ENCODE measurements at places on chromosomes 12 and 14. TPM values are rescaled to one million over a fixed set of nuclear protein-coding genes. Genes with fewer than 3 reads are reported as not detected.

DNA sequence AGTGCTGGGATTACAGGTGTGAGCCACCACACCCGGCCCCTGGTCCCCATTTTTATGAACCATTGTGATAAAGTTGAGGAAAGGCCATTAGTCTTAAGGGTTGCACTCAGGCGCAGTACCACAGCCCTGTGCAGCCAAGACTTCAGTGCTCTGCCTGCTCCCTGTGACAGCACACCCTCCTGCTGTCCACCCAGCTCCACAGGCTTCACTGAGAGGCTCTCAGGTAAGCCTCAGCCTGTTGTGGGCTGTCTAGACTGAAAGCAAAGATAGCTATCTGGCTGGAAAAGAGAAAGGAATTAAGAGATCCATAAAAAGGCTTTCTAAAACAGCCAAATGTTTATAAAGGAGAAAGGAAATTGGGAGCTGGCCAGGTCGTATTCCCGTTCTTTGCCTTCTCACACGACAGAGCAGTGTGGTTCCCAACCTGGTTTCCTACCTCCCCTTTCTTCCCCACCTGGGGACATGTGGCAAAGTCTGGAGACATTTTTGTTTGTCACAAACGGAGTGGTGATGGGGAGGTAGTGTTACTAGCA is 19.1 kb upstream of the DNM1L start:
- no peak for DNase-seq

GRCh38 chr12:61311413-61311812 is 948.8 kb upstream of the USP15 start:
- DNase-seq = no peak

- no peak for DNase-seq
These were observed 92.6 kb upstream of the MAP1LC3B2 start for GRCh38 chr12:116466536-116466935.

DNA sequence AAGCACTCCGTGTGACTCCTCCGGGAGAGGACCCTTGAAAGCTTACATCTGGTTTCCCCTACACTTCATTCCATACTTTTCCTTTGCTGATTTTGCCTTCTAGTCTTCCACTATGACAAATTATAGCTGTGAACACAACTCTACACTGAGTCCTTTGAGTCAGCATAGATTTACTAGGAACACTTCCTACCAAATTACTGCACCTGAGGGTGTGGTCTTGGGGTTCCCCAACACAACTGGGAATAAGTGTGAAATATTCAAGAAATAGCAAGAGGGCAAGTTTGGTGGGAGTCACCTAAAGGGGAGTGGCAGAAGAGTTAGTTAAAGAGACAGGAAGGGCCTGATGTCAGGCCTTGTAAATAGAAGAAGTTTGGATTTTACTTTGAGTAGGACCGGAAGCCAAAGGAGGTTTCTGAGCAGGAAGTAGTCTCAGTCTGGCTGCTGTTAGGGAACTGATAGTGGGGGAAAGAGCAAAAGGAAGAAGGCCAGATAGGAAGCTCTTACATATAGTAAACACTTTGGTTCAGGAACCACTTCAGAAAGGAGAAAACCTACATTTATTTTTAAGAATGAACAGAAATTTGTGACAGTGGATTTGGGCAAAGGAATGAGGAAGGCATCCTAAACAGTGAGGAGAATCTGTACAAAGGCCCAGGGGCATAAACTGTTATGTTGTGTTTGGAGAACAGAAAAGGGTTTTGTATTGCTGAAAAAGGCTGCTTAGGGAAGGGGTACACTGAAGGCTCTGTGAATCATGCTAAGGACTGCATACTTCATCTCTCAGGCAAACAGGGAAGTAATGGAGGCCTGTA is 14.2 kb downstream of the SEL1L start:
- DNase-seq = no peak

DNA sequence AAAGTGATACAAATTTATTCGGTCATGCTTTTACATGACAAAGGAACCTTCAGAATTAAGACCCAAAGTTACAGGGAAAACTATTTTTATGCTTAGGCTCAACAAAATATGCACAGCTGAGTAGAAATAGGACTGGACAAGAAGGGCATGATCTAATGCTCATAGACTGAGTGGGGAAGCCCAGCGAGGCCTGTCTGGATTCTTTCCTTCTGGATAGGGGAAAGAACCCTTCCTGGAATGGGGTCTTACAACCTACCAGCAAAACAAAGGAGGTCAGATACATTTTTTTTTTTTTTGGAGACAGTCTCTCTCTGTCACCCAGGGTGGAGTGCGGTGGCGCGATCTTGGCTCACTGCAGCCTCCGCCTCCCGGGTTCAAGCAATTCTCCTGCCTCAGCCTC is 2.2 kb upstream of the DDX55 start:
- no peak for DNase-seq

GRCh38 chr14:91138511-91139359 is 24.9 kb downstream of the DGLUCY start:
- no peak for DNase-seq

- DNase-seq = no peak
These were observed 52.0 kb downstream of the SLC38A6 start for GRCh38 chr14:61033054-61033453.

- DNase-seq = no peak
These were observed 42.1 kb downstream of the SEC23A start for GRCh38 chr14:39060818-39061437.

DNA sequence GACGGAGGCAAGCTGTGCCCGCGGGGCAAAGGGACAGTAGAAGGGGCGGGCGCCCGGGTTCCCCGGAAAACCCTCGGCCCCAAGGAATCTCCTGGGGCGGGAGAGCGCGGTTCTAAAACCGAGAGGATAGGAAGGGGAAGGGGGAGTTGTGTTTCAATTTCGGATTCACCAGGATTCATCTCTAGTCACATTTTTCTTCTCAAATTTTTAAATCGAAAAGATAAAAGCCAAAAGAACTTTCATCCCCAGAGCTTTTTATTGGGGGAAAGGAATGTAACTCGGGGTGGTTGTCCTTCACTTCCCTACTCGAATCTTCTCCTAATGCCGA is 1.4 kb downstream of the BMP4 start:
- DNase-seq = no peak

DNA sequence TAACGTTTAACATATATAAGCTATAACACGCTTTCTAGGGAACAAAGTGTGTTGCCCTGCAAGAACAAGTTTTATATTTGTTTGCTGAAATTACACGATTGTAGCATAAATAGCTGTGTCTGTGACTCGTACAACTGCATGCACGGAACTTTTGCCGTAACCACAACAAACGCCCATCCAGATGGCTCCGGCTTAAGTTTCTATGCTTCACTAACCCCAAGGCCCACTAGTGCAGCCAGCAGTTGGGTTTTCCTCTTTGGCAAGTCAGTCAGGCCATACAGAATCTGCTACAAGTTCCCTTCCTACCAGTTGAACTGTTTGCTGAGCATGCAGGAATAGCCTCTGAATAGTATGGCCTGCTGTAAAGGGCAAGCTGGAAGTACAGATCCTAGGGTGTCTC is 12.1 kb downstream of the CSRP2 start:
- peak; percentile 94 for DNase-seq

DNA sequence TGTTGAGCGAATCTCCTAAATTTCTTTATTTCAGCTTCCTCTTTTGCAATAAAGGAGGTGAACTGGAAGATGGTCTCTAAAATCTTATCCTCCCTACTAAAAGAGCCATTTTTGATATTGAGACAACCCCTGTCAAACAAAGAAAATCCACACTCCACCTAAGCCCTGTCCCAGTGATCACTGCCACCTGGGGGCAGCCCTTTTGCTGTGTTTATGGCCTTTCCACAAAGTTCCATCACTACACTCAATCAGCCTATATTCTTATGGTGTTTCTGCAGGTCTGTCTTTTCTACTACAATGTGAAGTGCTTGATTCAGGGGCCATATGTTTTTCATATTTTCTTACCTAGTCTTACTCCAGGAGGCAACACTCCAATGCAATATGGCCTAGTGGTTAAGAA is 163.7 kb downstream of the BMP4 start:
- DNase-seq = no peak

DNA sequence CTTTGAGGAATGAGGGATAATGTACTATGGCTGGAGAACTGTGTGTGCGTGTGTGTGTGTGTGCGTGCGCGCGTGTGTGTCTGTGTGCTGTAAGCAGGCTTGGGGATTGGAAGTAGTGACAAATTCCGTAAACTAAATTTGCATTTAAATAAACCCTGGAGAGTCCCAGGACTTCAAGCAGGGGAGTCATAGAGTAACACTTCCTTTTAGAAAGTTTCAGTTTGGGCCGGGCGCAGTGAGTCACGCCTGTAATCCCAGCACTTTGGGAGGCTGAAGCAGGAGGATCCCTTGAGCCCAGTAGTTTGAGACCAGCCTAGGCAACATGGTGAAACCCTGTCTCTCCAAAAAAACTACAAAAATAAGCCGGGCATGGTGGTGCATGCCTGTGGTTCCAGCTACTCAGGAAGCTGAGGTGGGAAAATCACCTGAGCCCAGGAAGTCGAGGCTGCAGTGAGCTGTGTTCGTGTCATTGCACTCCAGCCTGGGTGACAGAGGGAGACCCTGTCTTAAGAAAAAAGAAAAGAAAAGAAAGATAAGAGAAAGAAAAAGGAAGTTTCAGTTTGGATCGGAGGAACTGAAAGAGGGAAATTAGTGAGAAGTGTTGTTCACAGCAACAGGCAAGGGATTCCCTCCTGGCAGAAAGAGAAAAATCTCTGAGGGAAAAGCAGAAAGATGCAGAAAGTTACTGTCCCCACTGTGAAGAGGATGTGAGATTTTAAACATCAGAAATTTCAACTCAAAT is 222.7 kb upstream of the SOX5 start:
- no peak for DNase-seq

GRCh38 chr12:125983784-125984500 is 918.7 kb downstream of the AACS start:
- DNase-seq = no peak

DNA sequence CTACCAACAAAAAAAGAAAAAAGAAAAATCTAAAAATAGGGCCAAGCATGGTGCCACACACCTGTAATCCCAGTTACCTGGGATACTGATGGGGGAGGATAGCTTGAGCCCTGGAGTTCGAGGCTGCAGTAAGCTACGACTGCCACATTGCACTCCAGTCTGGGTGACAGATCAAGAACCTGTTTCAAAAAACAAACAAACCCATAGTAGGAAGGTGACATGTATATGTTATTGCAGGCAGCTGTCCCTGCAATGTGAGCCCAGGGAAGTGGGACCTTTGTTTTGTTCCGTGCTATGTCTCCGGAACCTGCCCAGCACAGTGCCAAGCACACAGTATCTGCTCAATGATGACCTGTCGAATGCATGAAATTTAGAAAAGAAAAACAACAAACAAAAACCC is 37.2 kb upstream of the YY1 start:
- DNase-seq = no peak

DNA sequence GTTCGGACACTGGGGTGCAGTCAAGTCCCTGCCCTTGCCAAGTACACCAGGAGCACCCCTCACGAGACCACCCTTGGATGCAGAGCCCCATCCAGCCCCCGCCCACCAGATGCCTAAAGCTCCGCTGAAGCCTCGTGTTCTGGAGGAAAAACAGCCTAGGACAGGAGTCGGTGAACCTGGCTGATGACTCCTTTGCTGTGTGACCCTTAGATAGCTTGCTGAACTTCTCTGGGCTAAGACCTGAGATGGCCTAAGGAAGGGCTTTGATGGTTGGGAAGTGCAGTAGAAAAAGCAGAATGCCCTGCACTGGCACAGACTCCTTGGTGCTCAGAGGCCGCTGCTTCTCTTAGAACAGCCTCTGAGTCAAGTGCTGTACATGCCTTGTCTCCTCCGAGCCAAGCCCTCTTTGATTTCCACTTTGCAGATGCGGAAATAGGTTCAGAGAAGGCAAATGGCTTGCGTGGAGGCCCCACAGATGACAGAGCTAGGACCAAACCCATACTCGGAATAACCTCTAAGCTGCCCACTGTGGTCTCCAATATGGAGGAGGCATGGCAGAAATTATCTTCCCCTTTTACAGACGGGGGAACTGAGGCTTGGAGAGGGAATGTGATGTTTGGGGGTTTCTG is 52.3 kb downstream of the MVK start:
- no peak for DNase-seq

- DNase-seq = no peak
These were observed 10.4 kb downstream of the SLC7A8 start for GRCh38 chr14:23173031-23173430.

GRCh38 chr12:47270782-47271664 is 191.3 kb upstream of the AMIGO2 start:
- DNase-seq = peak; percentile 93

GRCh38 chr12:40168001-40168400 is 56.8 kb upstream of the LRRK2 start:
- no peak for DNase-seq

DNA sequence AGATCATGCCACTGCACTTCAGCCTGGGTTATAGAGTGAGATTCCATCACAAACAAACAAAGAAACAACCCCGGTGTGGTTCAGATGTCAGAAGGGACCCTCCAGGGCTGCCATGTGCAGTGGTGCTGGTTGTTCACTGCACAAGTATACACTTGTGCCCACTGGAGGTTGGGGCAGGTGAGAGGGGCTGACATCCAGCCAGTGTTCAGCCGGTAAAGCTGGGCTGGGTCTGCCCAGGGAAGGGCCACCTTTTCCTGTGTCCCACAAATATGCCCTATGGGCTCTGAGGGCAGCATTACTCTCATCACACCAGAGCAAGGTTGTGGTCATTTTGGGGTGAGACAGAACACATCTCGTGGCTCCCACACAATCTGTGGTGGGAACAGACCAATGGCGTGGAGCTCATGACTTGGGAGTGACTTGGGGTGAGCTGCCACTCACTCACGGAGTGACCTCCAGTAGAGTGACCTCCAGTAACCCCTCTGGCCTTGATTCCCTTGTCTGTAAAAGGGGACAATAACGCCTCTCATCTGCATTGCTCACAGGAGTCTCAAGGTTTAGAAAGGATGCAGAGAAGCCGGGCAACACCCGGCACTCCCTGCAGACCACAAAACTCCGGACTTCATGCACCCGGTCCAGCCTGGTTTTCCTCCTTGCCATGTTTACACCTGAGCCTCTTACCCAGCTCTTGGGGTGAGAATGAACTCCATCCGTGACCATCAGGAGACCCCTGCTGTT is 69.0 kb upstream of the VRK1 start:
- DNase-seq = no peak

GRCh38 chr12:18275981-18276380 is 14.7 kb downstream of the PIK3C2G start:
- no peak for DNase-seq

Gene C14orf93
- 7.2 TPM for total RNA-seq

Gene PGF
- total RNA-seq = 19.8 TPM

Gene KRT85
- total RNA-seq = not detected

Gene SLC25A21
- 1.9 TPM for total RNA-seq

Gene STAB2
- 1.4 TPM for total RNA-seq

Gene LMO3
- 50.6 TPM for total RNA-seq

Gene DPF3
- total RNA-seq = 4.7 TPM

Gene TBC1D30
- 0.35 TPM for total RNA-seq

Gene RIN3
- 0.83 TPM for total RNA-seq
